ENCODE measurements at places on chromosomes 12 and 14.

DNA sequence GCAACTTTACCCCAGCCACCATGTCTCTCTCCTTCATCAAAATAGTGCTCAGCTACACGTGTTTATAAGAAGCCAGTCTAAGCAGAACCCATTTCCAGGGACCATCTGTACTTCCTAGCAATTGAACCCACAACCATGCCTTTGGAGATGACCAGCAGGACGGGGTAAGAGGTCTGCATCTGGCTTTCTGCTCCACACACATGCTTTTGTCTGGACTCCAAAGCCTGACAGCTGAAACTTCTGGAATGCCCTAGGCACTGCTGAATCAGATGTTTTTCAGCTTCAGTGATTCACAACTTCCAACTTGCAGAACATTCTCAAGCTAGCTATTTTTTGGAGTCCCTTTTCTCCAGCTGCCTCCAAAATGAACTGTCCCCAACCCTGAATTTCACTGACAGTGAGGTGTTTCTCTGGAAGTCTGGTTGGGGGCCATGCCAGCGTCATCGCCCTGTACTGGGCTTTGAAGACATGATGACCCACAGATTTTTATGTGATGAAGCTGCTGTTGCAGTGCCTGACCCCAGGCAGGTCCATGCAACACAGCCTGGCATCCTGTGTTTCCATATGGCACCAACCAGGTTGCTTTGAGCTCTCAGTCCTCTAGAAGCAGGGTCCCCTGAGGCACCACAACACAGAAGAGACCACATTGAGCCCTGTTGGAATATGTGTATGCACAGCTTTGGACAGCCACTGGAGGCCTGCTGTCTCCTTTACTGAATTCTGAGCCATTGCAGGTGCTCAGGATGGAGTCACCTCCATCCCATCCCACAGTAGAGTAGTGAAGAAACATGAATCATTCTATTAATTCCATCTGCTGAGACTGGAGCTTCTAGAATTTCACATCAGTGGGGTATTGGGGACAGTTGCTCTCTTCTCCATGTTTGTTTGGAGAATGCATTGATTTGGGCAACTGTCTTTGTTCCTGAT, 80.2 kb downstream of the NUAK1 start:
- DNase-seq = no peak

- DNase-seq = no peak
Observed at GRCh38 chr14:63952933-63953437, 100.2 kb downstream of the SYNE2 start.

GRCh38 chr12:115354007-115354890, 670.3 kb upstream of the TBX3 start:
- peak; percentile 89 for DNase-seq

DNA sequence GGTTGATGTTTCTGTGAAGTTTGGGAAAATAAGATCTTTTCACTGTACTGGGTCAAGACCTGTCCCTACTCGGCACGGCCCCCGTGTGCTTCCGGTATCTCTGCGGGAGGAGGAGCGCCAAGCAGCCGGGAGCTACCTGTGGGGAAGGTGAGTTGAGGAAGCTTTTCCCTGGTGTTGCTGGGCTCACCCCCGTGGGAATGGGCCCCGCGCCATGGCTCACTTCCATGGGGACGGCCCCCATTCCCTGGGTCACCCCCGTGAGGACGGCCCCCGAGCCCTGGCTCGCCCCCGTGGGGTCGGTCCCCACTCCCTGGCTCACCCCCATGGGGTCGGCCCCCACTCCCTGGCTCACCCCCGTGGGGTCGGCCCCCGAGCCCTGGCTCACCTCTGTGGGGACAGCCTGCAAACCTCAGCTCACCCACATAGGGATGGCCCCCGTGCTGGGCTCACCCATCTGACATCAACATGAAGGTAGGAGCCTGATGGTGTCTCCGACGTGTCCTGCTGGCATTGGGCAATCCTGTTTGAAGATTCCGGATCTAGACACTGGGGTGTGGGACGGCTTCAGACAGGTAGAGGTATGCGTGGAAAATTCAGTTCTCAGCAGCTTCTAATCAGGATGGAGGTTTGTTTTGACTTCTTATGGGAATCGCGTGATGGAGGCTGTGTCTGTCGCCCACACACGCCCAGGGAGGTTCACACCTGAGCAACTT, 9.1 kb downstream of the LRCOL1 start:
- no peak for DNase-seq

- DNase-seq = no peak
Observed at GRCh38 chr12:95096378-95096777, 23.0 kb upstream of the NR2C1 start.

DNA sequence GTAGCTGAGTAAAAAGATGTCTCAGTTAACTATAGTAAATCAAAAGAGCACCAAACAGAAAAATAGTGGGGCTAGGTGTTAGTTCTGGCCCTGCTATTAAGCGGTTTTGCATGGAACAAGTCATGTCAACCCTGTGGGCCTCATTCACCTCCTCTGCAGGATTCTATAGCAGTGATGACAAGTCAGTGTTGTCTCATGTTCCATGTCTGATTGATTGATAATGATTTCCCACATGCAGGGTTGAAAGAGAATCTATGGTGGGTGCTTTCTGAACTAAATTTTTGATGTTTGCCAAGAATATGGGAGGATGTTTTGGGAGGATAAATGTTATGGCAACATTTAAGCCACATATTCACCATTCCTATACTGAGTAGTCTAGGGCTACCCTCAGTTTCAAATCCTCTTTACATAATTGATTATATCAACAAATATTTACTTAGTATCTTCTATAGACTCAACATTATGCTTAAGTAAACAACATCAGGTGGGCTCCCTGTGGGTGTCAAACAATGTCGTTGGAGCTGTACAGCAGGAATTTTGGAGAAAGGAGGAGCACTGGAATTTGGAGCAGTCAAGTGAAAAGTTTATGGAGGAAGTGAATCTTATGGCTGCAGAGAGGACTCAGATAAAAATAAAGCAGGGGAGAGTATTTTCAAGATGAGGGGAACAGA, 48.6 kb downstream of the IRAK3 start:
- no peak for DNase-seq

GRCh38 chr12:57143454-57143853, 4.0 kb downstream of the LRP1-AS start:
- DNase-seq = no peak

DNA sequence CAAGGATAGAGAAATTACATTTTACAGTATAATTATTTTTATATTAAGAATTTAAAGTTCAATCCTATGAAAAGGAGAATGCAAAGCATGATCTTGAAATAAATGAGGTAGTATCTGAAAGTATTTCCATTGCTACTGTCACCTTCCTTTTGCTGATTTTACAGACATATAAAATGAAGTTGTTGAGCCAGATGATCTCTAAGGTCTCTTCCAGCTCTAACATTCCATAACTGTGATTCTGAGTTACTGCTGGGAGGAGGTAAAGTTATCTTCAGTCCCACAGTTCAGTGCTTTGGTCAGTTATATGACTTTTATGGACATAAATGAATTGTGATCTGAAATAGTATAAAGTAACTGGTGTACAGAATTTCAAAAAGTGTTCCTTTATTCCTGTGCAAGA, 52.8 kb downstream of the SLC38A6 start:
- no peak for DNase-seq

DNA sequence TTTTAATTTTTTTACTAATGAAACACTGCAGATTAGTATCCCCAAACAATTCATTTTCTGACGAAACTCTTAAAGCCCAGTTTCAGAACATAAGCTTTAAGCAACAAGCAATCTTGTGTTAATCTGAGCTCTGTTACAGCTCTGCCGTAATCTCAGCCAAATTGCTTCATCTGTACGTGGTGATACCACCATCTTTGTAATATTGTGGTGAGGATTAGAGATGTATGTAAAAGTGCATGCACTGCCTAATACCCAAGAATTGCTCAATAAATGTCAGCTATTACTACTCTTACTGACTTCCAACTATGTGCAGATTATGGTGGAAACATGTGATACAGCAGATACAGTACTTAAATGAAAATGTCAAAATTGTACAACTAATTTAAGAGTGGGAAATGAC, 1.8 kb downstream of the AKAP5 start:
- DNase-seq = no peak

DNA sequence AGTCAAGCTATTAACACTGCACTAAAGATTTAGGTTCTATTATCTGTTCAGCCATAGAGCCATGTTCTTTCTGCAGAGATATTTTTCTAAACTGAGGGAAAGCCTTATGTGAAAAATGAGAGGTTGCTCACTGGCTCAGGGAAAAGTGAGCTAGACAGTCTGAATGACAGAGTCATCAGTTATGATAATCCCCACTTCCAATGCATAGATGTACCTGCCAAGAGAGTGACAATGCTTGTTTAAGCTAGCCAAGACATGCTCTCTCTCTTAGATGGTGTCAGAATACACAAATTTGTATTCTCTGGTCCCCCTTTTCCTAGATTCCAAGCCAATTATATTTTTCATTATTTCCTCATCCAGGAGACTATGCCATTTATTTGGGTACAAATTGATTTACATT, 176.9 kb upstream of the FRMD6 start:
- no peak for DNase-seq

- no peak for DNase-seq
Observed at GRCh38 chr12:47903151-47903611, 1.6 kb downstream of the VDR start.

- DNase-seq = no peak
Observed at GRCh38 chr14:71594821-71595220, 337.4 kb upstream of the RGS6 start.

- DNase-seq = peak; percentile 65
Observed at GRCh38 chr12:68538726-68539614, 71.7 kb upstream of the RAP1B start.

DNA sequence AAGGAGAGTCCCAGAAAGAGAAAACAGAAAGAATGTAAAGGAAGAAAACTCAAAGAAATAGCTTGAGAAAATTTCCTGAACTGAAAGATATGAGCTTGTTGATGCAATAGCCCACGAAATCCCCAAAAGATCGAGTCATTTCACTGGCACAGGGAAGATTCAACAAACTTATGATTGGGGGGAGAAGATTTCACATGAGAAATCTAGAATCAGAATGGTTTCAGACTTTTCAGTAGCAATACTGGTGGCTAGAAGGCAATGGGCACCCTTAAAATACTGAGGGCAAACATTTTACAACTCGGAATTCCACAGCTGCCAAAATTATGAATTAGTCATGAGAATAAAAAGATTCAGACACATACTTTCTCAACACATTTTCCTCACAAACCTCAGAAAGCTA, 8.9 kb upstream of the KRT7 start:
- DNase-seq = no peak

GRCh38 chr12:108948367-108948766, 68.5 kb downstream of the DAO start:
- no peak for DNase-seq

DNA sequence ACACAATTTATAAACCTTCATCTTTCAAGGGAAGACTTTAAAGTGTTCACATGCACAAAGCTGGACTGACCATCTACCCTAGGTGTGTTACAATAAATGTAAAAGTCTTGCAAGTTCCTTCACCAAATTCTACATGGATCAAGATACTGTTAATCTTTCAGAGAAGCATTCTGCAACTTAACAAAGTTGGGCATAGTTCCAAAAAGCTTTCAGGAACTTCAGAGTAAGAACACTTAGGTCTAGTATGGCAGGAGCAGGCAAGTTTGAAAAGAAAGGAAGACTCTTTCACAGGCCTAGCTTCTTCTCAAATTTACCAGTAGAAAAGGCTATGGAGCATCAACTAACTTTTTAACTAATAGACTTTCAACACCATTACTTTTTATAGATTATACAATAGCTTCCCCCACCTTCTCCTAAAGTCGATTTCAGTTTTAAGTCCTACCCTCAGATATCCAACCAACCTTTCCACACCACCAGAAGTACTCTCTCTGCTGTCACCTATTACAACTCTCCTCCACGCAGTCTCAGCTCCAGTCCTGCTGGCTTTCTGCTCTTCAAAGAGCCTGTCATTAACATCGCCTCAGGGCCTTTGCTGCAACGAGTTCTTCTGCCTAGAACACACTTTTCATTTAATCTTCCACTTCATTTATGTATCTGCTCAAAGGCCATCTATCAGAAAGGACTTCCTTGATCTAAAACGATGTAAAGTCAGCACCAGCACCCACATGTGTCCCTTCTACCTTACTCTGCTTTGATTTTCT, 333.9 kb downstream of the CEP128 start:
- no peak for DNase-seq

GRCh38 chr12:106163712-106164111, 25.0 kb upstream of the NUAK1 start:
- DNase-seq = no peak

DNA sequence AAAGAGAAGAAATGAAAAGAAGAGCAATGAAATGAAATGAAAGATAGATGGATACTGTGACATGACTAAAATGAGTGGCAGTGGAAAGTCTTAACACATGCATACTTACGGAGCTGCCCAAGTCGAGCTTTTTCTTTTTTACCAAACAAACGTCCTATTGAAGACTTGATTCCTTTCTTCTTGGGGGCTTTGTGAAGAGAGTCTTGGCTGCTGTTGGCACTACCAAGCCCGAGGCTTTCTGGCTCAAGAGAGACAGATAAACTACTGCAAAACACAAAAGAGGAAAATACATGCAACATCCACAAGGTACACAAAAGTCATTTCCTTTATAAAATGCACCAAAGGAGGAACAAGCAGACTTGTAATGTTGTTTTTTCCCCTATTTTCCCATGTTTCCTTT, 261.2 kb downstream of the ACSS3 start:
- DNase-seq = no peak

DNA sequence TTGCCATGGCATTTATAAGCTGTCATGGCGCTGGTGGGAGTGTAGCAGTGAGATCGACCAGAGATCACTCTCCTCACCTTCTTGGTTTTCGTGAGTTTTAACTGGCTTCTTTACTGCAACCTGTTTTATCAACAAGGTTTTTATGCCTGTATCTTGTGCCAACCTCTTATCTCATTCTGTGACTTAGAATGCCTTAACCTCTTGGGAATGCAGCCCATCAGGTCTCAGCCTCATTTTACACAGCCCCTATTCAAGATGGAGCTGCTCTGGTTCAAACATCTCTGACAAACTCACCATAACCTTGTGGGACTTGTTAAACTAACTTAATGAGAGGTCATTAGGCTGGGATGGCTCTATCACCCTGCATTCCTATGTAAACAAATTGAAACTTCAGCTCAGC, 151.3 kb downstream of the CAND1 start:
- no peak for DNase-seq

DNA sequence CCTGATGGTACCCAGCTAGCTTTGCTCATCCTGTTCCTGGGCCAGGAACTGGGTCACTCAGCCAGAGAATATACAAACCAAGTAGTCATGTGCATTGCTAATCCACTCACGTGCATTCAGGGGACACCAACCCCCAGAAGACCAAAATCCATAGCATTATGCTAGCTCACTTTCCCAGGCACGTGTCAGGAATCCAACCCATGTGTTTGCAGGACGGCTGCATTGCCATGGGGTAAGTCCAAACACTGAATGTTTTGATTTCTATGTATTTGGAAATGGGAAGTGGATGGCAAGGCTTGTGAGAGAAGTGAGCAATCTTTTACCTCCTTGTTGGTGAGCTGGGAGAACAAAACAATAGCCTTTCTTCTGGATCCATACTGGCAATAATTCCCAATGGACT, 87.1 kb upstream of the FOXN3 start:
- DNase-seq = no peak

GRCh38 chr12:124451637-124452243, 115.7 kb downstream of the NCOR2 start:
- DNase-seq = no peak
